Stimulated activated CD4-positive, alpha-beta T cell treated with anti-CD3 and anti-CD28 coated beads, Interleukin-12 subunit alpha, Interleukin-12 subunit beta, amount 100 ng/mL, for 24 hours (primary cell): ENCODE measurements at places on chromosomes 6 and 20.

DNA sequence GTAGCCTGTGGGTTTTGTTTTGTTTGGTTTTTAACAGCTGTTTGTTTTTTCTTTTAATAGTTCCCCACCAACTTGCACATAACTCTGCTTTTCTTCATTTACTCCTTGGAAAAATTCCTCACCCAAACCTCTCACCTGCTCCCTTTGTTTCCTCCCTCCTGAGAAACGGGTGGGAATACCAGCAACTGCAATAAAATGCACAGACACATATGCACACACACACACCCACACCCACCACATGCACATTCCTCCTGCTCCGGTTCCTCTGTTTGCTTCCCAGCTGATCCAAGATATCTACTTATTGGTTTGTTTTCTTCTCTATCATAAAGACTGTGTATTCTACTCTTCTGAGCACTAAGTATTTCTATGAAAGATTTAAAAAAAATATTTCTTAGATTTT lies 161.1 kb upstream of the EPHA7 start:
- no peak for DNase-seq

DNA sequence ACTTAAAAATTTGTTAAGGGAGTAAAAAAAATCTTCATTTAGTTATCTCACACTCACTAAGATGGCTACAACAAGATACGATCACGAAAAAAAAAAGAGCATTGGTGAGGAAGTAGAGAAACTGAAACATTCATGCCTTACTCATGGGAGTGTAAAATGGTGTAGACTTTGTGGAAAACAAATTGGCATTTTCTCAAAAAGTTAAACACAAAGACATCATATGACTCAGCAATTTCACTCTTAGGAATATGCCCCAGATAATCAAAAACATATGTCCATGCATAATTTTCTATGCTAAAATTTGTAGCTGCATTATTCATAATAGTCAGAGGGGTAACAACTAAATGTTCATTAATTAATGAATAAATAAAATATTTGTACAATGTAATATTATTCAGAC lies 120.9 kb upstream of the IRAK1BP1 start:
- no peak for DNase-seq

DNA sequence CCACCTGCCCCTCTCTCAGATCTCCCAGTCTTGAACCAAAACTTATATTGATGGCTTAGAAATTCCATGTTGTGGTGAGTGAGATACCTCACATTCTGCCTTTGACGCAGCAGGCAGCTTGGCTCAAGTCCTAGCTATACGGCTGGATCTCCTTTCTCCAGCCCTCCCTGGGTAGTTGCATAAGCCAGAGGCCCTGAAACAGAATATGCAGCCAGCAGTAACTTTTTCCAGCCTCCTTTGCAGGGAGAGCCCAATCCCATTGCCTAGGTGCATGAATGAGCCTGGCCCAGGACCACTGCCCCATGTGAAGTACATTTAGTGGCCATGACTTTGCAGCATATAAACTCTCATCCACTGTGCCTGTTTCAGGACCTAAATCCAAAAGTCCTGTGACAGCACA lies 202.2 kb upstream of the CDYL start:
- DNase-seq, result no peak

- no peak for DNase-seq
Measured at GRCh38 chr20:24990810-24991252, 1.7 kb downstream of the APMAP start.

DNA sequence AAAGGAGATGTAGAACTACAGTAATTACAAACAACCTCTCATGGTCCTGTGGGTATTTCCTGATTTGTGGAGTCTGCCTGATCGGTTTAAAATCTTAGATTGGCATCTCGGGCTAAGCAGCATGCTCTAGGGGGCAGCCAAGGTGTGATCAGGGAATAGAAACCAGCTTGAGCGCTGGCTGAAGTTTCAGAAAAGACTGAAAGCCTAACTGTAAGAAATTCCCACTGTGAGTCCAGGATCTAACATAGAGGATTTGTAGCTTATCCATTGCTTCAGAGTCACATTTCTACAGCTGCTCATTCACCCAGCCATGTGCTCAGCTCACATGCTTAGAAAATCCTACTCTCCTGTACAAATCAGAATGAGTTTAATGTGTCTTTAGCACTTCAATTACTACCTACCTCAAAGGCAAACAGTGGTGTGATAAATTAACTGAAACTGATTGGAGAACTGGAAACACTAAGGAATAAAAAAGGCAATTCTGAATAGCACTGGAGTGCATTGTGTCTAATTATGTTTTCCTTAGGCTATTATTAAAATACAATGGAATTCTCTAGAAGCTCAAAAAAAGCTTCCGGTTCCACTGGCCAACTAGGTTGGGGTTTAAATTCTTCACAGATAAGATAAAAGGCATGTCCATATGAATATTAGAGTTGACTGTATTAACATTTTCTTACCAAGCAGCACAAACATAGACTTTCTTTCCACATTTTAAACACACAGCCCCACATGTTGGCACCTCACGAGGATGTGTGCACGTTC lies 73.8 kb upstream of the MPC1 start:
- no peak for DNase-seq

- DNase-seq, result no peak
Measured at GRCh38 chr6:27795697-27796494, 116.3 kb downstream of the OR2B2 start.

- no peak for DNase-seq
Measured at GRCh38 chr20:59439243-59439642, 138.8 kb downstream of the EDN3 start.

DNA sequence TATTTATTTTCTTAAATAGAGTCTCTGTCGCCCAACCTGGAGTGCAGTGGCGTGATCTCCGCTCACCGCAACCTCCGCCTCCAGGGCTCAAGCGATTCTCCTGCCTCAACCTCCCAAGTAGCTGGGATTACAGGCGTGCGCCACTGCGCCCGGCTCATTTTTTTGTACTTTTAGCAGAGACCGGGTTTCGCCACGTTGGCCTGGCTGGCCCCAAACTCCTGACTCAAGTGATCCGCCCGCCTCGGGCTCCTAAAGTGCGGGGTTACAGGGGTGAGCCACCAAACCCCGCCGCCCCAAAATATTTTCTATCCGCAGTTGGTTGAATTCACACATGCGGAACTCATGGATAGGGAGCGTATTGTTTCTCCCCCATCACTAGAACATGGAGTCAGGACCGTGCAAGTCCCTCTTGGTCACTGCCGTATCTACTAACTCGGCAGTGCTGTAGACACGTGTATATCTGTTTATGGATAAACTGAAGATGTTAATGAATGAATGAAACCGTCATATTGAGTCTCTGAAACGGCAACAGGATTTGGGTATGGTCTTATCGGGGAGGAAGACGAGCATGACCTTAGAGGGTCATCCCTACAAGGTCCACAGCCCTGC lies 904 bp downstream of the MKKS start:
- DNase-seq, result no peak

DNA sequence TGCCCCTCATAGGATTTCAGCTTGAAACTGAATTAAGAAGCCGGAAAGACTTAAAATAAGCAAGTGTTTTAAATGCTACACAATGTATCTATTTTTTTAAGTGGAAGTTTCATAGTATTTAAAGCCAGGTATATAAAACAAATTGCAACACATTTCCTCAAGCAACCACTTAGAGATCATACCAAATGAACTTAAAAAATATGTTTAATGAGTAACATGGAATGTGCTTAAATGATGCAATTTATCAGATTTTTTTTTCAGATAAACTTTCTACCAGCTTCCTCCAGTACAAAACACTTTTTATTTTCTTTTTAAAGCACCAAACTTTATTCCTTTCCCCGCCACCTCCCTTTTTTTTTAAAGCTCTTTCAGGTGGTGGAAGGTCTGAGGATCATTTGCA lies 534.3 kb downstream of the BMP2 start:
- DNase-seq, result no peak

DNA sequence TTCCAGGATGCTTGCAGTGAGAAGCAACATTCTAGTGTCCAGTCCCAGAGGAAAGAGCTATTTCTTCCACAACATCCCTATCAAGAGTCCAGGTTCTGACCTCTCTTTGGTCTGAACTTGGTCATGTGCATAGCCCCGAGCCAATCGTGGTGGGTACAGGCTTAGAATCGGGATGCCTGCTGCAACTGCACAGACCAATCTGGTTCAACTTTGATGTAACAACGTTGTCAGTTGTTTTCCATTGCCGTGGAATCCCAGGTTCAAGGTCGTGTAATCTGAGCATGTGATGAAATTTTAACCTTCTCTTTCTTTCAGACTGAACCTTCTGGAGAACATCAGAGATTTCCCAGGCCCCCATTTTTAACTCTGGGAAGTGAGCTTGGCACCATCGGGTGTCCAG lies 130.5 kb downstream of the ANKRD60 start:
- no peak for DNase-seq

DNA sequence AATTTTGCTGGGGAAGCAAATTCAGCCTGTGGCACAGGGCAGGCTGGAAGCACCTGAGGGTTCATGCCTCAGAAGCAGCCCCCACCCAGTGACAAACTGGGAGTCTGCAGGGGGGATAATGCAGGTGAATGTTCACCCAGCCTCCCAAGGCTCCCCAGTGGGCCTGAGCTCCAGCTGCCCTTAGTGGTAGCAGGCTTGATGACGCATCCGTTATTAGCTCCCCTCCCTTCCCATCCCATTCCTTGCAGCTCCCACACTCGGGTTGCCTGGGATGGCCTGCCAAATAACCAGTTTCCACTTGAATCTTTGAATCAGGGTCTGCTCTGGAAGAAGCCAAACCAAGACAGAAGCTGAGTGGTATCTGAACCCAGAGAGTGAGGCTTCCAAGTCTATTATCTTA lies 15.8 kb downstream of the KCNK15 start:
- no peak for DNase-seq

DNA sequence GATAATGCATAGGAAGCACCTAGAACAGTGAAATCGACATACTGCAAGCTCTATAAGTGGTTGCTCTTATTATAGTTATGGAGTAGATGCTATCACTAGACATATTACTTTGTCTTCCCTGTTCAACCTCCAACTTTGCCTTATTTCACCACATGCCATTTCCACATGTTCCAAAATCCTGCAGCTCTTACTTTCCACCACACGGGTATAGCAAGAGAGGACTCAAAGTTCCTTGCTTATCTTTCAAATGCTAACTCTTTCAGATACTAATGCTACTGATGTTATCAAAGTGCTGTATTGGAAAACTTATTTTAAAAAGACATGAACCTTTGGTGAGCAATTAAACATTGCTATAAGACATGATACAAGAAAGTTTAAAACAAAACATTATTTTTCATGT lies 1130.1 kb downstream of the HACE1 start:
- DNase-seq, result no peak

- DNase-seq, result no peak
Measured at GRCh38 chr6:130585587-130585986, 219.8 kb downstream of the TMEM200A start.

- no peak for DNase-seq
Measured at GRCh38 chr6:84910906-84911607, 146.7 kb upstream of the TBX18 start.
